HuH-7.5 (cell line): ENCODE measurements at places on chromosomes 1 and 21.

DNA sequence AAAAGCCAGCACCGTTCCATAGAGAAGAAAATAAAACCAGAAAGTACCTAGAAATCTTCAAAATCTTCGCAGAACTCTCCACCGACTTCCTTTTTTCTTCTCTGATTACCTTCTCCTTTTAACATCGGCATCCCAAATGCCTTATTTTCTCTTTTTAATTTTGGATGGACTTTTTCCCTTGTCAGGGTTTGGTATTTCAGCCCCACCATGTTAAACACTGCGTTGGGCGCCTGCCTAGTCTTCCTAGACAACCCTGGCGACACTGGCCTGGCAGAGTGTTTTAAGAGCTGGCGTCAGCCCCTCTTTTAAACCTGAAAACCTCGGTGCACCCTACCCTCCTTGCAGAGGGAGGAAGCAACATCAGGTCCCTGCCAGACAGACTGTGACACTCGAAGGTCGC is 66.0 kb upstream of the EFHD2 start:
- no peak for DNase-seq

- no peak for DNase-seq
These were observed 772.3 kb upstream of the ADAMTS5 start for GRCh38 chr21:27739187-27739586.

GRCh38 chr1:161180639-161181038 is 3.3 kb upstream of the B4GALT3 start:
- DNase-seq, result no peak

DNA sequence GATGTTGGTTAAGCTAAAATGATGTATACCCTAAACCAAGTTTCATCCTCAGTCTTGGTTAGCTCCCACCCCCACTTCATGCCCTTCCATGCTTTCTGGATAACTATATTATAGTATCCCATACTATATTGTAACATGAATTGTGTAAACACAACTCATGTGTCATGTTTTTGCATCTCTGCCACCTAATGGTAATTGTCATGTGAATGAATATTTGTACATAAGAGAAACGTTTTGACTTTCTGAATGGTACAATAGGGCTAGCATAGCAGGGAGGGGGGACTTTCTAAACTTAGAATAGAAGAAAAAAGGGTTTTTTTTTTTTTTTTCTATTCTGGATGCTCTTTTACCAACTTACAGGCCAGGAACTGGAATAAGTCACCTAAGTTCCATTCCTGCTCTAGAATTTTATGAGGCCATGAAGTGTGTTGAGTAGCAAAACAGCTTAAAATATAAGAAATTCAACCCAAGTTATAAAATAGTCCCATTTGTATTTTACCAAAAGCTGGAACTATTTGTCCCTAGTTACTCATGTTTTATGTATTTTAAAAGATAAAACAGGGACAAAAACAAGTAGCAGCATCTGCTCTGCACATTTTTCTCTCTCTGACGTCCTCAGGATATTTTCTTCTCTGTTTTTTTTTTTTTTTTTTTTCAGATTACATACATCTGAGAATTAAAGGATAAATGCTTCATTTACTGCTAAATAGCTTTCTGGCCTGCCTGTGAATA is 77.4 kb downstream of the HLX start:
- no peak for DNase-seq

GRCh38 chr1:88727205-88727604 is 43.1 kb downstream of the PKN2 start:
- no peak for DNase-seq

DNA sequence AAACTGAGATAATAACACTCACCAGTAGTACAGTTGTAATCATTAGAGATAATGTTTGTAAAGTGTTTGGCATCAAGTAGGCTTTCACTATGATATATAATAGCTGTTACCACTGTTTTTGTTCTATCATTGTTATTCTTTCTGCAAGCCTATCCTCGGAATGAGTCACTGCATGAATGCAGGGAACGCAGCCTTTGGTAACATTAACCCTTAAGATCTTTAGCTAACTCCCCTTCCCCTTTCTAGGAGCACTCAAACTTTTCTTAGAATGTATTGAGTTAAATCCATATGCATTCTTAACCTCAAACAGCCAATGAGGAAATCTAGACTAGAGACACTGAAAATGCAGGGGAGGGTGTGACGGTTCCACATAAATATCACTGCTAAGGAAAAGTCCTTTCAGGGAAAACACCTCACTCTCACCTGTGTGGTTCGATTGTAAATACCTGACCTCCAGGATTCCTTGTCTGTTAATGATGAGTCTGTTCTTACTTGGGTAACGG is 467.3 kb downstream of the SETD4 start:
- no peak for DNase-seq

DNA sequence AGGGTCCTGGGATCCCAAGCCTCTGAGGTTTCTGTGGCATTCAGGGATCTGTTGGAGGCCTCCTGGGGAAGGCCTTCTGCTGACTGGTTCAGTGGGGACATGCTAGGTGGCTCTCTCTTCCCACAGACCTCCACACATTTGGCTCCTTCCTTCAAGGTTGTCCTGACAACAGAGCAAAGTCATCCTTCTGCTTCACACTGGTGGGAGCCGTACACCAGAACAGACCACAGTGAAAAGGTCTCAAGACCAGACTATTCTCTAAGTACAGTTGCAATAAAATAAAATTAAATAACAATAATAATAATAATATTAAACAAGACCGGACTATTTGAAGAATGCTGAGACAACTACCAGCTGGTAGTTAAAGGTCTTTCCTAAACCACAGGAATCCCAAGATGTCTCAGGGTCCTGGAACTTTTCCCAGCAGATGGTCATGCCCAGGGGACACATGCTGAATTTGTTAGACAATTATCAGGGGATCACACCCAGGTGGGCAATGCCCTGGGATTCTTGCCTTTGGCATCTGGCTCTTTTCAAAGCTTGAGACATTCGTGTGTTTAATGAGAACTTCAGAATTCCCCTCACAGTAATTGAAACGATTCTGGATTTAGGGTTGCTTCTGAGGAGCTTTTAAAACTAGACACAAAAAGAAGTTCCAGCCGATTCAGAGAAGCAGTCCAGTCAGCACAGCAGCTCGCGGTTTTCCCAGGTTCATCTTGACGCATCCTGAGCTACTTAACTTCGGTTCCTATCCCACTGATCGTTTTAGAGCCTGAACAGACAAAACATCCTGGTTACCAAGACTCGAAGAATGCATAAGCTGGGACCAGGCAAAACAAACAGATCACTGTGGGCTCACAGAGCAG is 22.9 kb downstream of the HTR1D start:
- DNase-seq, result no peak

DNA sequence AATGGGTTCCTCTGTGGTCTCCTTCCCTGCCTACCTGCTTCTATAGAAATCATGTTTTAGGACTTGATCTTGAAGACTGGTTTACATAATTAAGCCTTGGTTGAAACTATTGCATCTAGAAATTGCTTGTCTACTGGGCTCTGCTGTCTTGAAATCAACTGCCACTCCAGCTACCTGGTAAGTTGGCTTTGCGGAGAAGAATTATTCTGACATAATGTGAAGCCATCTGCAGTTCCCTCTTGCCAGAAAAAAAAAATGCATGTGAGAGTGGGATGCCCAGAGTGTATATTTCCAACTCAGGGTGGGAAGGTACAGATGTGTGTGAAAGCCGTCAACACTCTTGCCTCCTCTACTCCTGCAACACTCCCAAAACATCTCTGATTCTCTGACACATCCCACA is 27.2 kb downstream of the C8B start:
- DNase-seq, result no peak

GRCh38 chr1:239218301-239218700 is 168.1 kb upstream of the CHRM3 start:
- DNase-seq, result no peak

GRCh38 chr1:41492341-41492848 is 7.9 kb upstream of the EDN2 start:
- peak; percentile 43 for DNase-seq
